NCI-H345 (cell line): ENCODE measurements at places on chromosomes 2 and 18.

DNA sequence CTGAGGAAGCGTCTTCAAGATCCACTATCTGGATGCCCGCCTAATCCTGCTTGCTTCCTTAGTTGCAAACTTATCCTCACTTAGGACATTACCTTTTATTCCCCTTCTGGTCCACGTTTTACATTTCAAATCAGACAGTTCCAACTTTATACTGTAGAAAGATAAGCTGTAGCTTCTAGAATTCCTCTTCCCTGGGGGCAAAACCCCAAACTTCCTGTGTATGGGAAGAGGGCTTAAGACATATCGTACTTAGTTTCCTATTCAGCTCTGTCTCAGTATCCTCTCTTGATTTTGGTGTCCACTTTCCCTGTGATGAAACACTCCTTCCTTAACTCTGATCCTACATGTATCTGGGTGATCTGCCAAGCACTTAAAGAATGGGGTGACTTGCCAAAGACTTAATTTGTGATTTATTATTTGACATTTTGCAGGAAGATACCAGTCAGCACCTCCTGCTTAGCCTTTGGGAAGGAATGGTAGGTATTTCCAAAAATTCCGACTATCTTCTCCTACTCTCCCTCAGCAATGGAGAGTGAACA lies 245.2 kb downstream of the CDCA7 start:
- DNase-seq = no peak

DNA sequence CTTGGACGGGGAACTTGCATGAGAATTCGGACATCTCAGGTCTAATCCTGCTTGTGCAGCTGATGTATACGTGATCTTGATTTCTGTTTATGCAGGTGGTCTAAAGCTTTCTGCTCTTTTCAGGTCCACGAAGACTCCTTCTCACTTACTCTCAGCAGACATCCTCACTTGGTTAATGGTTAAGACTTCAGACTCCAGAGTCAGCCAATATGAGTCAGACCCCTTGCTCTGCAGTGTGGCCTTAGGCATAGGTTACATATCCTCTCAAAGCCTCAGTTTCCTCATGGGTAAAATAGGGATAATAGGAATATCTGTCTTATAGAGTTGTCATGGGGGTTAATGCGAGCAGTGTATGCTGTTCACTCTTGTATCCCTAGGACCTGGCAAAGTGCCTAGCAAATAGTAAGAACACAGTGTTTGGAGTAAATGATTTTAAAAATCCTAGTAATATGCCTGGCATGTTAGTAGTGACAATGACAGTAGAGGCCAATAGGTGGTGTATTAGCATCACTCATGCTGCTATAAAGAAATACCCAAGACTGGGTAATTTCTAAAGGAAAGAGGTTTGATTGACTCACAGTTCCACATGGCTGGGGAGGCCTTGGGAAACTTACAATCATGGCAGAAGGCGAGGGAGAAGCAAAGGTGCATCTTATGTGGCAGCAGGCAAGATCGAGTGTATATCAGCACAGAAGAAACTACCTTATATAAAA lies 42.3 kb downstream of the XRCC5 start:
- no peak for DNase-seq

- no peak for DNase-seq
These were observed 2.1 kb downstream of the PDIA6 start for GRCh38 chr2:10810202-10811161.

GRCh38 chr18:13267431-13267873 lies 48.9 kb downstream of the LDLRAD4 start:
- no peak for DNase-seq
